ENCODE measurements at places on chromosomes 11 and 22.
A peak's percentile ranks its signal among the peaks of the same experiment; 100 is the strongest.

DNA sequence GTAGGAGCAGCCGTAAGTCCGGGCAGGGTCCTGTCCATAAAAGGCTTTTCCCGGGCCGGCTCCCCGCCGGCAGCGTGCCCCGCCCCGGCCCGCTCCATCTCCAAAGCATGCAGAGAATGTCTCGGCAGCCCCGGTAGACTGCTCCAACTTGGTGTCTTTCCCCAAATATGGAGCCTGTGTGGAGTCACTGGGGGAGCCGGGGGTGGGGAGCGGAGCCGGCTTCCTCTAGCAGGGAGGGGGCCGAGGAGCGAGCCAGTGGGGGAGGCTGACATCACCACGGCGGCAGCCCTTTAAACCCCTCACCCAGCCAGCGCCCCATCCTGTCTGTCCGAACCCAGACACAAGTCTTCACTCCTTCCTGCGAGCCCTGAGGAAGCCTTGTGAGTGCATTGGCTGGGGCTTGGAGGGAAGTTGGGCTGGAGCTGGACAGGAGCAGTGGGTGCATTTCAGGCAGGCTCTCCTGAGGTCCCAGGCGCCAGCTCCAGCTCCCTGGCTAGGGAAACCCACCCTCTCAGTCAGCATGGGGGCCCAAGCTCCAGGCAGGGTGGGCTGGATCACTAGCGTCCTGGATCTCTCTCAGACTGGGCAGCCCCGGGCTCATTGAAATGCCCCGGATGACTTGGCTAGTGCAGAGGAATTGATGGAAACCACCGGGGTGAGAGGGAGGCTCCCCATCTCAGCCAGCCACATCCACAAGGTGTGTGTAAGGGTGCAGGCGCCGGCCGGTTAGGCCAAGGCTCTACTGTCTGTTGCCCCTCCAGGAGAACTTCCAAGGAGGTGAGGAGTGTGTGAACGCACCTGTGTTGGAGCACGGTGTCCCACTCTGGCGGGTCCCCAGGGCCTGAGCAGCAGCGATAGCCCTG lies at the start of gene TAGLN:
Gene TAGLN (plus strand): TSS at position 318 of the 863 bp plus-strand sequence. CDS start 3,644 bp downstream, outside the sequence.
- DNase-seq, result peak; percentile 90

GRCh38 chr11:7671347-7672215 lies 1.7 kb downstream of the CYB5R2 start:
- no peak for DNase-seq

DNA sequence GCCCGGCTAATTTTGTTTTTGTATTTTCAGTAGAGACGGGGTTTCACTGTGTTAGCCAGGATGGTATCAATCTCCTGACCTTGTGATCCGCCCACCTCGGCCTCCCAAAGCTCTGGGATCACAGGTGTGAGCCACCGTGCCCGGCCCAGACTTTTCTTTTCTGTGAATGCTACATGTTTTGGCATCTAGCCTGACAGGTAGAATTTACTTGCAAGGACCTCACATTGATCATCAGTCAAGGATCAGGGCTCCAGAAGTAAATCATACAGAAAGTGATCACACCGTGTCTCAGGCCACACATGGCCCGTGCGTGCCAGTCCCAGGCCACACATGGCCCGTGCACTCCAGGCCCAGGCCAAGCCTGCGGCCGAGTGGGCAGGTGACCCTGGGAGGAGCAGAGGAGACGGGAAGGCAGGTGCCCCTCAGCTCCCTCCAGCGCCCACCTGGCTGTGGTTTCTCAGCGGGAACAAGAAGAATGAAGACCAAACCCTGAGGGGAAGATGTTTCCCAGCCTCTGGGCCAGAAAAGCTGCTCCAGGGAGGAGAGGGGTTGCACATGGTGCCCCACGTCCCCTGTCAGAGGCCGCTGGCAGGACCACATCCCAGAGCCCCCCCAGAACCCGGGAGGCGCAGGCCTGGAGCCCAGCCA lies 76.2 kb downstream of the BRD1 start:
- DNase-seq, result no peak

DNA sequence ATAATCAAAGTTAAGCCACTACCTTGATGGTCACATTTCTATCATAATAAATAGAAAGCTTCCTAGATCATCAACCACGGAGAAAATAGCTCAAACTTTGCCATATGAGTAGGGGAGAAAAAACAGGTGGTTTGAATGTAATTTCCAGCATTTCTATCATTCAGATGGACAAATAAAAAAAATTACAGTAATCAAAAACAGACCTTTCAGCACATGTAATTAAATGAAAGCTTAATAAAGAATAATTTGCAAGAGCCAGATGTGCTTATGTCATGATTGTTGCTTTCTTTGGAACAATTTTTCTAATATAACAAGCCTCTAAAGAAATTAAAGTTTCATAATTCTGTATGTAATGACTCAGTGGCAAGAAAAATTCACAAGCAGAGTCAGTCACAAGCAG lies 297.0 kb downstream of the SOX6 start:
- peak; percentile 9 for DNase-seq

DNA sequence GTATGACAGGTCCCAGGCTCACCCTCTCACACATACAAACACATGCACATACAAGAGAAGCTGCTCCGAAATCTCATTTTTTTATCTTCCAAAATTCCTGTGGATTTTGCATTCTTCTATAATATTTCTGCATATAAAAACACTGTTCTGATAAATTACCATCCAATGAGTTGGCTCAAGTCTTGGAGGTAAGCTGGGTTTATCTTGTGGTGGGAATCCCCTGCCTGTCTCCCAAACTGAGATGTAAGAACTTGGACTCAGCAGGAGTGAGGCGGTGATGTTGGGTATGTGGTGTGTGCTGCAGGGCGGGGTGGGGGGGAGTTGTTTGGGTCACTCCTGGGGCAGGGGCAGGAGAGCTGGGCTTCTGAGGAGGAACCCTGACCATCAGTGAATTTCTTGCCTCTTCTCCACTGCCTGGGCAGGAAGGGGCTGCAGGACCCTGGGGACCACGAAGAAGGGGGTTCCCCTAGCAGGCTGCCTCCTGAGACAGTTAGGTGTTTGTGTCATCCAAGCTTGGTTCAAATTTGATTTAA lies 6.8 kb upstream of the P2RY6 start:
- no peak for DNase-seq

DNA sequence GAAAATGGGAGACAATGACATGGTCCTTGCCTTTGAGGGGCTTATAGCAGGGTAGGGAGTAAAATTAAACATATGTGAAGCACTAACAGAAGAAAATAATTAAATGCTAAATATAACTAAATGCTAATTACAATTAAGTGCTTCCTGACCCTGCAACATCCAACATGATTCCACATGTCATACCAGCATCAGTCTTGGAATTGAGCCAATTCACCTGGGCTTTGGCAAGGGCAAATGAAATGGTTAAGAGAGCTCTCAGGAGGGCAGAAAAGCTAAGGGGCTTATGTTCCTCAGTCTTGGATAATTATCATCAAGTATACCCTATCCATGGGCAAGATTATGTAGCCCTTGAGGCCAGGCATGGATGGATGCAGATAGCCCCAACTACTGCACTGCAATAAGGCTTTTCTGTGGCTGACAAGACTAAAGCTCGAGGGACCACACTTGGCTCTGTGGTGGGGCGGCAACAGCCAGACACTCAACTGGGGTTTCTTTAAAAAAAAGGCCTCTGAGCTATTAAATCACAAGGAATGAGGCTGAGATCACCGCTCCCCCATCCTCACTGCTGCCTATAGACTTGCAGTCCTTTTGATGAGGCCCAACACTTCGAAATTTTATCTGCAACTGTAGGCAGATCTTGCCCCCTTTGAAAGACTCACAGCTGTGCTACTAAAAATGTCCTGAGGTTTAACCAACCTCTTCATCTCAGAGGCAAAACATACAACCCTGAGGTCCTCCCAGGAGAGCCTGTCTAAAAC lies 39.0 kb downstream of the IL18BP start:
- DNase-seq, result no peak

GRCh38 chr11:74951226-74951625 lies 2.2 kb downstream of the SPCS2 start:
- no peak for DNase-seq

GRCh38 chr22:50684501-50684900 lies 11.9 kb downstream of the SHANK3 start:
- no peak for DNase-seq

- peak; percentile 15 for DNase-seq
These were observed 61.5 kb downstream of the SYN3 start for GRCh38 chr22:32996702-32997101.

GRCh38 chr22:40308999-40309573 lies 37.2 kb upstream of the ADSL start:
- DNase-seq, result no peak

DNA sequence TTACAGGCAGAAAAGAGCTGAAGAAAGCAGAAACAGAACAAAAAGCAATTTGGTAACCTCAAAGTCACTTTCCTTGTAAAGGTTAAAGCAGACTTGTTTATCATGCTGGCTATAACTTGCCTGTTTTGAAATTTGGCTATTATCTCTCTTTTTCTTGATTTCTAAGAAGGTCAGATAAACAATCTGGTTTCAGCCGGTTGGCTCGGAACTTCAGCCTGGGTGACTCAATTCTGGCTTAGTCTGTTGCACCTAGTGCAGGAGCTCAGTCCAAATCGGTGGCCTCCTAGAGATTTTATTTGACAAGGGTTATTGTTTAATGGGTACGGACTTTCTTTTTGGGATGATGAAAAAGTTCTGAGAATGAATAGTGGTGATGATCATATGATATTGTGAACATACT lies 367.1 kb upstream of the B3GAT1 start:
- DNase-seq, result no peak

DNA sequence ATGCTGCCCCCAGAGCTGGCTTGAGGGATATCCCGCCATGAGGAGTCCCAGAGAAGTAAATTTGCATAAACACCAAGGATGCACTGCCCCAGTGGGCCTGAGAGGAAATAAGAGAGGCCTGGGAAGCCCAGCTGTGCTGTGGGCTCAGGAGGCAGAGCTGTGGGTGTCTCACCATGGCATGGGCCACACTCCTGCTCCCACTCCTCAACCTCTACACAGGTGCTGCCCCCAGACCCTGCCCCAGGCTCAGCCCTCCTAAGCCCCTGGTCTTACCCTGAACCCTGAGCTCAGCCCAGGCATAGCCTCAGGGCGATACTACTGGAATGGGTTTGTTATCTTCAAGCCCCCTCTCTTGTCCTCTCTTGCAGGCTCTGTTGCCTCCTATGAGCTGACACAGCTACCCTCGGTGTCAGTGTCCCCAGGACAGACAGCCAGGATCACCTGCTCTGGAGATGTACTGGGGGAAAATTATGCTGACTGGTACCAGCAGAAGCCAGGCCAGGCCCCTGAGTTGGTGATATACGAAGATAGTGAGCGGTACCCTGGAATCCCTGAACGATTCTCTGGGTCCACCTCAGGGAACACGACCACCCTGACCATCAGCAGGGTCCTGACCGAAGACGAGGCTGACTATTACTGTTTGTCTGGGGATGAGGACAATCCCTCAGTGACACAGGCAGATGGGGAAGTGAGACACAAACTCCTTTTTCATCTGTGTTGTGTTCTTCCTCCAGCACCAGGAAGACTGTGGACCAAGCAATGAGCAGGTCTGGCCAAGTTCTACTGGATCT lies 59.9 kb downstream of the GGTLC2 start:
- no peak for DNase-seq

DNA sequence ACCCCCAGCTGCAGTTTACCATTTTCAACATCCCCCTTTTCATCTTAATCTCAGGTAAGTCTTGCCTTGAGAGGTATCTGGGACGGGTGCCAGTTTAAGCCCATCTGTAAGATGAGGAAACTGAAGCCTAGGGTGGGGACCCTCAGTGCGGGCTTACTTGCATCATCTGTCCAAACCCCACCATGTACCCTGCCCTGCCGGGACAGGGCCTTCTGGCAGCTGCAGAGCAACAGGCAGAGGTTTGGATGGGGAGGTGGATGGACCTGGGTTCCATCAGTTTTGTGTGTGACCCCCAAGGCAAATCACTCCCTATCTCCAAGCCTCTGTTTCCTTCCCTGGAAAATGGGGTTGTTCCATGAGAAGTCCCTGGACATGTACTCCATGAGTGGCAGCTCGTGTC lies 67.5 kb downstream of the MN1 start:
- no peak for DNase-seq

- no peak for DNase-seq
These were observed 11.3 kb upstream of the EFCAB6 start for GRCh38 chr22:43823353-43823908.

DNA sequence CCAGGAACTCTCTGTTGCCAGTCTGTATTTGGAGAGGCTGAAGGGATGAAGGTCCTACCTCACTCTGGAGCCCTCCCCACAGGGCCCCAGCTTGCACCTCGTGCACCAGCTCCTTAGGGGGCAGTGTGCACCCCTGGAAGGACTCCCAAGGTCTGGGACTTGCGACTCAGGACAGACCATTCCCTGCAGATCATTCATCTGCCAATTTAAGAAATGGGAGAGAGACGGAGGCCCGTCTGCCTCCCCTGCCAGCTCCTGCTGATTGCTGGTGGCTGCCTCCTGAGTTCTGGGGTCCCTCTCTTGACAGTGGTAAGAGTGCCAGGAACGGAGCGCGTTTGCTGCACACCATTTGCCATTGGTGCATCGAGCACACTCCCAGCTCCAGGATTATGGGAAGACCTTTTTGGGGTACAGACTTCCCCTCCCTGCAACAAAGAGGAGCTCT lies 27.4 kb upstream of the MALAT1 start:
- no peak for DNase-seq

- DNase-seq, result no peak
These were observed 110.0 kb downstream of the TP53I11 start for GRCh38 chr11:44840521-44841251.

Data from stromal cell of bone marrow (primary cell).